Vein endothelial cell (primary cell): ENCODE measurements at places on chromosomes 12 and 14. TPM values are rescaled to one million over a fixed set of nuclear protein-coding genes. Genes with fewer than 3 reads are reported as not detected.

IGF1 gene
- 0.33 and 1.4 TPM in 2 replicates for total RNA-seq

NRIP2 gene
- not detected in 2 replicates for total RNA-seq

FLRT2 gene
- total RNA-seq: 254 and 342 TPM in 2 replicates

ADAM21 gene
- total RNA-seq: 0.19 and 0.33 TPM in 2 replicates

BDKRB1 gene
- not detected in 2 replicates for total RNA-seq

PLBD1 gene
- 0.10 TPM in 1 of 2 replicates, not detected in the other for total RNA-seq

RIC8B gene
- total RNA-seq: 9.8 and 11.1 TPM in 2 replicates

CLEC2A gene
- total RNA-seq: not detected in 2 replicates

RPL10L gene
- total RNA-seq: not detected in 2 replicates

AKAP3 gene
- 0.65 and 1.1 TPM in 2 replicates for total RNA-seq

SMOC1 gene
- total RNA-seq: 2.2 and 3.3 TPM in 2 replicates

PRPH gene
- not detected in 2 replicates for total RNA-seq
